ENCODE measurements at places on chromosomes 2 and 18.

GRCh38 chr2:173185437-173185836 is 109.8 kb downstream of the MAP3K20 start:
- DNase-seq, result no peak

- DNase-seq, result no peak
Measured at GRCh38 chr2:211941216-211941747, 597.3 kb downstream of the ERBB4 start.

DNA sequence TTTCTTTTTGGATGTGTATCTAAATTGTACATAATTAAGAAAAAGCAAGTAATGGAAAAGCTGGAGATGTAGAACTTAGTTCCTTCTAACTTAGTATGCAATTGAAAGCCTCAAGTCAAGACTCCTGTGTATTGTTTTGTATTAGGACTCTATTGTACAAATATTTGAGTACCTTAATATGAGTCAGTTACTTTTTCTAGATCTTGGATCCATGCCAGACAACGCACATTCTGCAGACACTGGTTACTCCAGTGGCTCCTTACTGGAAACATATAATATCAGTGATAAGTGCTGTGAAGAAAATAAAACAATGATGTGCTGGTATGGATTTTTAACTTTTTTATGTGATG is 1.5 kb downstream of the SLC39A10 start:
- no peak for DNase-seq

DNA sequence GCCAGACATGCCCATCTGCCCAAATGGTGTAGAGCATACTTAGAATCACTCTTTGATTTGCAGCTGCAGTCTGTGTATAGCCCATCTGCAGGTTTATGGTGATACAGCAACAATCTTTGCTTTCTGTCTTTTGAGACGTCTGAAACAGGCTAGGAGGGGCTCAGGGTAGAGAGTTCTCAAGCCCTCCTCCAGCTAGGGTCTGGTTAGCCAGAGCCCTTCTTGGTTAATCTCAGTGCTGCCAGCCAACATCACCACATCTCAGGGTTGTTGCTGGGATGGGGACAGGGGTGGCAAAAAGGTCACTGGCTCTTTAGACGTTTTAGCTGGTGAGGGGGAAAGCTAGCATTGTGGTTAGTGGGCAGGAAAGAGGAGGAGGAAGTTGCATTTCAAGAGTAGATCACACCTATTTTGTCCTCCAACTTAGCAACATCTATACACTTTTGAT is 136.6 kb upstream of the ACAA2 start:
- no peak for DNase-seq

DNA sequence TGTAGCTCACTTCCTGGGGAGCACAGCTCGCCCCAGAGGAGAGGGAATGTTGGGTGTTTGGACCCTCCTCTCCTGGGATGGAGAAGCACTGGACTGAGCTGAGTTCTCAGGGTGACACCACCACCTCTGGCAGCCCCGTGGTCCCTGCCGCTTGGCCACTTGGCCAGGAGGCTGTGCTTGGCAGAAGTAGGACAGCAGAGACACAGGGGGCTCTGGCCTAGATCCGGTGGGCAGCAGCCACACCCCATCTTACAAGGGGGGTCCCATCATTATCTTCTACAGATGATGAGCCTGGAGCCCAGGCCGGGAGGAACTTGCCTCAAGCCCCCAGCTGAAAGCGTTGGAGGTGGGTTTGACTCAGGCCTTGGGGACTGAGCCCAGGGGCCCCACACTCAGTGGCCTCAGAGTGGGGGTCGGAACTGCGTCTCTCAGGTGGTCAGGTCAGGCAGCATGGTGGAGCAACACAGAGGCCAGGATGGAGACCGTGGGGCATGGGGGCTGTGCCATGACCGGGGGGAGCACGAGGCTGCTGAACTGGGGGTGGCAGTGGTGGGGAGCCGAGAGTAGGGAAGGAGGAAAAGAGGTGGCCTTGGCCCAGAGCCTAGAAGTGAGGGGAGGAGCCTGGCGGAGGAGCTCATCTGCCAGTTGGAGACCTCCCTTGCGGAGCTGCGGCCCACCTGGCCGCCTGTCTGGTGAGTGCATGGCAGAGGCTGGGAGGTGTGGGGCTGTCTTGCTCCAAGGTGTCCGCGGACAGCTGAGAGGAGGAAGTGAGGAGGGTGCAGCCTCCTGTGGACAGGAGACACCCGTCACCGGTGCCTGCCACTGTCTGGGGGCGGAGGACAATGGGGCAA is 63.6 kb upstream of the HDAC4 start:
- DNase-seq, result no peak

- DNase-seq, result no peak
Measured at GRCh38 chr2:163135256-163135655, 296.7 kb upstream of the KCNH7 start.

GRCh38 chr2:232662486-232663260 is 29.3 kb downstream of the EFHD1 start:
- DNase-seq, result no peak

DNA sequence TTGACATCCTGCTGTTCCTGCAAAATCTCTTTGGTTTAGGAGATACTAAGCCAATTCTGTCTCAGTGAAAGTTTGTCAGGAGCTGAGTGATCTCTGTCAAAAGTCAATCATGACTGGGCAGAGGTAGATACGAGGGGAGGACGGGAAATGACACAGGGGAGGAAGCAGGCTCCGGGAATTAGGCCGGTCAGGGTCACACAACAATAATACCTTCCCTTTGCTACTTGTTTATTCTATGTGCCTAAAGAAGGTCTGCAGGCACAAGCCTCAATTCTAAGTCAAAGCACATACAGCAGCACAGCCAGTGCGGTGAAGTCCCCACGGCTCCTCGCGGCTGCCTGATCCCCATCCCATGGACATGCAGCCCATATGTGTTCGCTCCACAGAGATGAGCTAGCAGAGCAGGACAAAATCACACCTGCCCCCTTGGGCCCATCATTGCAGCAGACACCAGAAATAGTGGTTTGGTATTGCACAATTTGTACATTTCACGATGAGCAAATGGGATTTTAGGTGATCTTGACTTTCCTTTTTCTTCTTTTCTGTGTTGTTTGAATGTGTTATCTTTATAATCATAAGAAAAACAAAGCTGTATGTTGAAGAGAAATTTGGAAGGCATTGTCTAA is 141.4 kb downstream of the VAPA start:
- DNase-seq, result no peak

DNA sequence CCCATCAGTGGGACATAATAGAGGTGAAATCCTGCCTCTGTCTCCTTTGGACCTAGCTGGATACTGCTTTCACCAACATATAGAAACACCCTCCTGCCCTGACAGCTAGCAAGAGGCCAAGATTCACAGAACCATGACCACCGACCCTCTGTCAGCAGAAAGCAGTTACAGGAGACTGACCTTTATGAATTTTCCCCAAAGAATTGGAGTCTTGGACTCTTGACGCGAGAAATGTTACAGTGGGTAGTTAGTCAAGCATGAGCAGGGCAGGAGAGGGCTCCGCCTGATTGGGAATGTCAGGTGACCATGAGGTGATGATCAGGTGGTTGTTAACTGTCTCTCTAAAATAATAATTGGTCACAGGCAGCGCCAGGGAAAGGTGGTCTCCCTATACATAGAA is 1002.3 kb downstream of the TDRD15 start:
- no peak for DNase-seq

DNA sequence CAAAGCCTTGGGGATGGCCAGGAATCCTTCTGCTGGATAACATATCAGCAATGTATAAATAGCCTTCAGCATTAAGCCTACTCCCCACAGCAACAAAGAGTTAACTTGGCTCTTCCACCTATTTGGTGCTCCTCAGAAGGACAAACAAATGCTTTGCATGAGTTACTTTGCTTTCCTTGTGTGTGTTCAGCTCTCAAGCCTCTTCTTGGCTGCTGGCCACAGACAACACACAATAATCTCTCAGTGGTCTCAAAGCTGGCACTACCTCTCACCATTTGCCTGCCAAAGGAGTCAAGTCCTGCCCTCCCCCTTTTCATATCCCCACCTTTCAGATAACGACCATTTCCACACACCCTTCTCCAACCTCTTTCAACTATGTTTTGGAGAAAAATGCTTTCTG is 17.5 kb downstream of the FTCDNL1 start:
- DNase-seq, result no peak

- DNase-seq, result peak; percentile 8
Measured at GRCh38 chr2:74690571-74690970, 36.5 kb downstream of the SEMA4F start.

DNA sequence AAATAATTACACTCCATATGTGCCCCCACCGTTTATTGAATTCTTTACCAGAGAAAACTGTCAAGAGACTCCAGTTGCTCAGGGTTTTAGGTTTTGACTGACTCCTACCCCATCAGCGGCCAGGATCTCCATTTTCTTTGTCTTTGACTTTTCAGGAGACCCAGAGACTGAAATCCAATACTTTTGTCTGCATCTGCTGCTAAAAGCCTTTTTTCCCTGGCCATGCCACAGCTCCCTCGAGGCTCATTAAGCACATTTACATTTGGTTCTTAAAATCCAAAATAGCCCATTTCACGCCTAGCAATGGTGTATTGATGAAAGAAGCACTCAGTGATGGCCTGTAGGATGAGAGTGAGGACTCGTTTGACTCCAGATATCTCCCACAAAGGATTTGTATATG is 332.6 kb upstream of the ACVR2A start:
- no peak for DNase-seq

DNA sequence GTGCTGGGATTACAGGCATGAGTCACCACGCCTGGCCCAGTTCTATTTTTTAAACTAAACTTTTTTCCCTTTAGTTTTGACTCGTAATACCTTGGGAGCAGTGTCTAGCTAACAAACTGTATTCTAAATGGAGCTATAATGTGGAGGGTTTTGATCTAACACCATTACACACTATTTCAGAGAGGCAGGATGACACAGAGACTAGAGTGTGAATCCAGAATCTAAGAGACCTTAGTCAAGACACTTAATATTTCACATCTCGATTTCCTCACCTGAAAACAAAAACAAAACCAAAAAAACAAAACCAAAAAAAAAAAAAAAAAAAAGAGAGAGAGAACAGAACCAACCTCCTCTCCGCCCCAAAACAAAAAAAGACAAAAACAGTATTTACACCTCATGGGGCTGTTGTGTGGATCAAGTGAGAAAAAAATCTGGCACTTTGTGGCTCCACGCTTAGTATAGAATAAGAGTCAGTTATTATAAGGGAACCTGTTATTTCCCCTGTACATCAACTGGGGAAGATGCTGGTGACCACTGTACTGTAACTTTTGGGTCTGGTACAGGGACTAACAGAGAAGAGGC is 31.3 kb downstream of the DARS1 start:
- no peak for DNase-seq

DNA sequence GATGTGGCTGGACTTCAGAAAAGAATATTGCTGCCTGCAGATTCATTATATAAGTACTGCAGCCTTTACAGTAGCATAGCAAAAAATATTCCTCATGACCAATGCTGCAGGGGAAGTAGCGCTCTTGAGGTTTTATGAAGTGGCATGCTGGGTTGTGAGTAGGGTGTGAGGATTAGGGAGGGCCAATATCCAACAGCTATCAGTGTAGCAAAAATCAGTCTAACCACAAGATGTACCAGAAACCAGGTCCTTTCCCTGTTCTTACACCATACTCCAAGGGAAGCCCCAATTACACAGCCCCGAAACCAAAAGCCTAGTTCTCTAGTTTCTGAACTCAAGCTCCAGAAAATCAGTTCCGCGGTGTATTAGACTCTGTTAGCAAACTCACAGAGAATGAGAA is 1082.2 kb upstream of the DDX18 start:
- no peak for DNase-seq

GRCh38 chr18:2146092-2146491 is 425.2 kb downstream of the METTL4 start:
- DNase-seq, result no peak

DNA sequence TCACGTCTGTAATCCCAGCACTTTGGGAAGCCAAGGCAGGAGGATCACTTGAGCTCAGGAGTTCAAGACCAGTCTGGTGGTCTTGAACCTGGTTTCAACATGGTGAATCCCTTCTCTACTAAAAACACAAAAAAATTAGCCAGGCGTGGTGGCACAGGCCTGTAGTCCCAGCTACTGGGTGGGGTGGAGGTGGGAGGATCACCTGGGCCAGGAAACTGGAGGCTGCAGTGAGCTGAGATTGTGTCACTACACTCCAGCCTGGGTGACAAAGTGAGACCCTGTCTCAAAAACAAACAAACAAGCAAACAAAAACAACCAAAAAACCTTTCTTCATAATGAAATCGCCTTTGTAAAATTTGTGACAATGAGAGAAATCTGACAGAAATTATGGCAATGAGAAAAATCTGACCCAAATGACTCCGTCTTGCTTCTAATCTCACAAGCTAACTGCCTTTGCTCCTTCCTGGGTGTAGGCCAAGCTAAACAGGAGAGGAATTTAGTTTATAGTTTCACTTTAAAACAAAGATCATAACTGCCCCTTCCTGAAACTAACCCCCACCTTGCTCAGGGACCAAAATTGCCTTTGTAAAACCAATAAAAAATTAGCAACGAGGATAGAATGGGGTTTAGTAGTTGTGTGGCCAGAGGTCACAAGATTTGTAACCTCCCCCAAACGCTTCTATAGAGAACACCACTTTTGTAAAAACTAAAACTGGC is 60.7 kb upstream of the KIF5C start:
- DNase-seq, result no peak

DNA sequence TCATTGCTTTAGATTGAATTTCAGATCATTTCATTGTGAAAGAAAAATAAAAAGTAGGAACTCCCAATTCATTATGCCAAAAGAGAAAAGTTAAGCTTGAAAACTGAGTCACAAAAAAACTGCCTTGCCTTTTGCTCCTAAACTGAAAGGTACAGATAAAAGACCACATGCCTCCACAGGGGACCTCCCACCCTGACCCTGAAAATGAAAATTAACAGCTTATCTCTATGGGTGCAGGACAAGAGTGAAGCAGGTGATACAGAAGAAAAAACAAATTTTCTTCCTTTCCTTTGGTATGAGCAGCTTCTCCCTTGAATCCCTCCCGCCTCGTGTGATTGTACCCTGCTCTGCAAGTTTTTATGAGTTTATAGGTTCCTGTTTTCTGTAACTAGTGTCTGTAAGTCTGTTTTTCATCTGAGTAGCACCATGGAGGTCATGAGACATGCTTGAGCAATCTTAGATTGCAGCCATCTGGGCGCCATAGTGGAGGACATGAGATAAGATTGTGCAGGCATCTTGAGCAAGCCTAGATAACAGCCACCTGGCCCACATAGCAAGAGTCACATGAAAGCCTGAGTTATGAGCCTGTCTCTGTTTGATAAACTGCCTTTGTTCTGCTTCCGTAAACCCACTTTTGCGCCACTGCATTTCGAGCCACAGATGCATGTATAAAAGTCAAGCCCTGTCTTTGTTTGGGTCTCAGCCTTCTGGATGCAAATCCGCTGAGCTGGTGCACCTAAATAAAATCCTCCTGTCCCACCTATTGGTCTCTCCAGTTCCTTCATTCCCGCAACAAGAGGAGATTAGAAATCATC is 56.2 kb upstream of the DYNC1I2 start:
- no peak for DNase-seq

- no peak for DNase-seq
Measured at GRCh38 chr18:12011957-12012549, 30.7 kb downstream of the IMPA2 start.

GRCh38 chr18:55256929-55257289 is 297.6 kb upstream of the CCDC68 start:
- no peak for DNase-seq

DNA sequence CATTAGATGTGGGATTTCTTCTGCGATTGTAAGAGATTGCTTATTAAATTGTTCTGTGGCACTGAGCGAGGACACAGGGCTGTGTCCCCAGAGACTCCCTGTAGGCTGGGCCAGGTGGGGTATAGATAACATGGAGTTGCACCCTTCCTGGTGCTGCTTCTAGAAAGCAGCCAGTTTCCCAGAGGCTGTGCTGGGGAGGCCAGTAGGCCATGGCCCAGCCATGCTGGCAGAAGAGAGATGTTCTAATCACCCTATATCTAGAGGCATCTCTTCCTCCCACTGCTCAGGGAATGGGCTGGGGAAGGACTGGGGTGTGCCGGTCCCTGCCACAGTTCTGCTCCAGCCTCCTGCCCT is 66.9 kb downstream of the HS1BP3 start:
- no peak for DNase-seq
